Stimulated activated CD4-positive, alpha-beta T cell treated with anti-CD3 and anti-CD28 coated beads, Interleukin-15, amount 100 ng/mL, for 24 hours (primary cell): ENCODE measurements at places on chromosomes 2 and 18.

GRCh38 chr18:12049978-12050811 is 43.4 kb upstream of the ANKRD62 start:
- DNase-seq = no peak

DNA sequence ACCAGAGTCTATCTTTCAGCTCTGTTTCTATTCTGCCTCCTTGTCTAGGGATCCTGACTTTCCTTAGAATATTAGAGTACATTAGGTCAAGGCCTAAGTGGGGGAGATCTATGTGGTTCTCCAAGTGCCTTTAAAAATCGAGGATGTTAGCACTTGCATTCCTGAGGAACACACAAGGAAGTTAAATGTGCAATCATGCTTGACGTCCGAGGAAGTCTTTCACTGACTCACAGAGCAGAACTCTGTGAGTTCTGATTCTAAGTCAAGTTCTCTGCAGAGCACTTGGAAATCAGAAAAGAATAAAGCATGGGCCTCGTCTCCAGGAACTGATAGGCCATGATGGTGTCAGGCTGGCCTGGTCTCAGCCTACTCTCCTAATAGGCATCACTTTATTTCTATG is 17.2 kb downstream of the FHOD3 start:
- no peak for DNase-seq

DNA sequence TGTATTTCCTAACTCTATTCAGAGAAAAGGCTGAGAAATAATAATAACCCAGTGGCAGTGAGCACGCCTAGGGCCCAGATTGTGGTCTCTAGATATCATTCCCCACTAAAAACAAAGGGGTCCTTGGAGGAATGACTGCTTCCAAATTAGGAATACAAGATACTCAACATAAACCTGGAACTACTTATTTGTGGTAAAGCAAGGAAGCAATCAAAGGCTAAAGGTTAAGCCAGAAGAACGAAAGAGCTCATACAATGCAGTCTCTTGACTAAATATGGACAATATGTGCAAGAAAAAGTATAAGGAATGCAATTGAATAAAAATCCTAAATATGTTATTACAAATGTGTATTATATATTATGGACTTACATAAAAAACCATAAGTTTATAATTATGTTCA is 253.5 kb upstream of the NRP2 start:
- no peak for DNase-seq

- DNase-seq = peak; percentile 13
These were observed 82.9 kb upstream of the RNF152 start for GRCh38 chr18:61975526-61976326.

DNA sequence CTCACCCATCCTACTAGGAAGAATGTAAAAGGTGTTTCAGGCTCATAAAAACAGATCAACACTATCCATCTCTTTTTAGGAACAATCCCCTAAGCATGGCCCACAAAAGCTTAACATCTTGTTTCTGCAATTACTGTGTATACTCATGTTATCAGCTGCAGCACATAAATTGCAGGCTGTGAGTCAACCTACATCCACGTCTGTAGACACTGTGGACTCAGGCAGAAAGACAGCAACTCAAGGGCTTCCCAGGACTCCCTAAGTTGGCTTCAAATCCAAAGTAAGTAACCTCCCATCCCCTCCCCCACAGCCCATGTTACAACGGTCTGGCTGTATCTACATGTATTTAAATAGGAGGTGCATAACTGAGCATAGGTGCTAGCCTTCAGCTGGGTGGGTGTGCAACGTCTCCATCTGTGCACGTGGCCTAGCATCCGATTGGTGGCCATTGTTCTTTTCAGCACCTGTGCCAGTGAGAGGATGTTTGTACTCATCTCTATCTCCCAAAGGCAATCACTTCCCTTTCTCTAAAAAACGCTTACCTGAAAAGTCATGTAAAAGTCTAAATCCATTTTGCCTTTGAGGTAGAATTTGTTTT is 30.1 kb downstream of the UXS1 start:
- no peak for DNase-seq

DNA sequence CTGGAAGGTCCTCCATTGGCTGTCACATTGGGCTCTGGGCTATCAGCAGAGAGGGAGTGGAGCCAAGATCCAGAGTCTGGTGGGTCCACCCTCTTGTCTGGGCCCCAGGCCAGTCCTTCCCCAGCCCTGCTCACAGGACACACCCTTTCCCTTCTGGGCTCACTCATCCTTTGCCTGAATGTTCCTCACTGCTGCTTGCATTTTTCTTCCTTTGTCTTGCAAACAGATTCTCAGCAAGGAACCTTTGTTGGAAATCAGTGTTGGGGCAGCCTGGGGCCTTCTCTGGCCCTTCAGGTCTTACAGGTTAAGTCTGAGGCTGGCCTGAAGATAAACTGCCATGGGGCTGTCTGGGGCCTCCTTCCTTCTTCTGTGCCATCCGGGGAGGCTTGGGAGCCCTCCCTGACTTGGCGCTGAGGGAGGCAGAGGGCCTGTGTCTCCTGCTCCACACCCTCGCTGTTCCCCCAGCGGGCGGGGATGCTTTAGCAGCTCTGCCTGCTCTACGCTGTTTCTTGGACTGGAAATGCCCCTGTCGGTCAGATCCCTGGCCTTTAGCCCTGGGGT is 11.5 kb upstream of the CELF4 start:
- no peak for DNase-seq

GRCh38 chr2:185665251-185665814 is 73.3 kb upstream of the FSIP2 start:
- DNase-seq = no peak

DNA sequence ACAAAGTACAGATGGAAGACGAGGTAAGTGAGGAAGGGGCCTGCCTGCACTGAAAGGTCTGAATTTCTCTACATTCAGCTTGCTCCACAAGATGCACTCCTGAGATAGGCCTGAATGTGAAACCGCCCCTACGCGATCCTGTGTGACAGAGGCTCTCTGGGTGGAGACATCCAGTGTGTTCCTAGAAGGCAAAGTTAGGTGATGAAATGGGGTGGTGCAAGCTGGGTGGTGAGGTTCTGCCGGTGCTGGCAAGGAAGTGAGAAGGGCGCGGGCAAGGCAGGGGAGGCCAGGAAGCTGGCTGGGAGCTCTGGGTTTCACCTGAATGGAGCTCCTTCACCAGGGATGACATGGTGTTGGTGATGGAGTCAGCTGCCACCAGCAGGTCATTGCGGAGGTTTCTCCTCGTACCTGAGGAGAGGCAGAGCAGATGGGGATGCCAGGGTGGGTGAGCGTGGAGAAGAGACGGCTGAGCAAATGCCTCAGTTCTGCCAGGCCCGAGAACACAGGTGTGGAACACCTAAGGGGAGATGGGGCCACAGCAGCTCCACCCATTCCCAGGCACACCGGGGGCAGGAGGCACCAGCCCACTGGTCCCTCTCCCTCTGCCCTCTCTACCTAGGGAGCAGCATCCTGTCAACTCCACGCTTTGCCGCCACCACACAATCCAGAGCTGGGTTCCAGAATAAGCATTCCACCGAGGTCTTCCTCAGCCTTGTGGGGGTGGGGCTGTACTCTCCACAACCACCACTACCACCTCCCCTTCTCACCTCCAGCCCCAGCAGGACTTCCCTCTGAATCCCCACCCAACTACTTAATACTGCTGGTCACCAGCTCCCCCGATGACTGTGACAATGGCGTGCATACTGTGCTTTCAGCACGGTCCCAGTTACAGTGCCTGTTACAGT is 45.5 kb upstream of the DNMT3A start:
- no peak for DNase-seq
